ENCODE measurements at places on chromosomes 7 and 10. TPM values are rescaled to one million over a fixed set of nuclear protein-coding genes. Genes with fewer than 3 reads are reported as not detected.
A peak's percentile ranks its signal among the peaks of the same experiment; 100 is the strongest.

- DNase-seq = no peak
These were observed 151.2 kb downstream of the CFTR start for GRCh38 chr7:117630907-117631564.

The SCD gene
- polyA plus RNA-seq = 43.6 TPM

DNA sequence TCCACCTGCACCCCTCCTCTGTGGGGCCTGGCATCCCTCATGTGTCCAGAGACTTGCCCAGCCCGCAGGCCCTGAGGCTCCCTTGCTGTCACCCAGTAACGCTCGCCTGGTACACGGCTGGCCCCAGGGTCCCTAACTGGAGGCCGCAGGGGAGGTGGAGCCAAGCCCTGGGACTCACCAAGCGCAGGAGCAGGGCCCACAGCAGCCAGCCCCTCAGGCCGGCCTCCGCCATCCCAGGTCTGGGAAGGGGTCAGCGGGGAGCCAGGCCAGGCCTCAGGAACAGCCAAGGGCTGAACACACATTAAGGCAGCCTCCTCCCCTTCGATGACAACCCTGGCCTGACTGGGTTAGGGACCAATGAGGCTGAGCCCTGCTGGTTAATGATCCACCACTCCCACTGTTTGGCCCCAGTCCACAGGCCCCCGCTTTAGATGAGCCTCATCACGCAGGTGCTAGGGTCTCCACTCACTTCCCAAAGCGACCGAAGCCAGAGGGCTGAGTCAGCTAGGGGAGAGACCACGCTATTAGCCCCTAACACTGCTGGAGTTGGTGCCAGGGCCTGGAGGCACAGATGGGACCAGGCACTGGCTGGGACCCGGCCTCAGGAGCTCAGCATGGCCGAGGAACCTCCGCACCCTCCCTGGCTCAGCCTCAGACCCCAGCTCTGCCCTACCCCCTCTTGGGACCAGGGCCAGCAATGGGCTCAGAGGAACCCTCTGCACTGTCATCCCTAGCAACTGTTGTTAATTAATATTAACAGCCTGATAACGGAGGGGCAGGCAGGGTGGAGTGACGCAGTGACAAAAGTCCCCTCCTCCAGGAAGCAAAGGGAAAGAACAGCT, at the start of gene NPC1L1:
Gene NPC1L1 (minus strand): TSS at position 303 of the 842 bp plus-strand sequence. CDS start 71 bp downstream, at position 232.
- no peak for DNase-seq

DNA sequence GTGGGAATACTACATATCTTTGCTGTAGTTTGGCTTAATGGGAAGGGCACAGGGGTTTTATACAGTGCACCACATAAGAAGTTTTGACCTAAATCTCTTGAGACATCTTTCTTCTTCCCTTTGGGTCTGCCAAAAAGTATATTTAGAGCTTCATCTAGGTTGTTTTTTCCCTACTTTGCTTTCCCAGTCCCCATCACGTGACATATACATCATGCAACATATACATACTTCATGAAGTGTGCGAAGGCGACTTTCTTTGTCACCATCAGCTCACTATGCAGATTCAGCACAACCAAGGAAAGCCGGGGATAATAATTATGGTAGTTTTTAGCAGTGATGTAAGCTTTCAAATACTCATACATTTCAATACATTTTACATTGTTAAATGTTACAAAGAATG, 177.1 kb upstream of the PPP1R3A start:
- no peak for DNase-seq

The UPK3BL2 gene
- polyA plus RNA-seq = 4.8 TPM

- no peak for DNase-seq
These were observed 90.1 kb upstream of the PIK3CG start for GRCh38 chr7:106774768-106775551.

The TAS2R41 gene
- polyA plus RNA-seq = not detected

The EXOC6 gene
- 21.6 TPM for polyA plus RNA-seq

DNA sequence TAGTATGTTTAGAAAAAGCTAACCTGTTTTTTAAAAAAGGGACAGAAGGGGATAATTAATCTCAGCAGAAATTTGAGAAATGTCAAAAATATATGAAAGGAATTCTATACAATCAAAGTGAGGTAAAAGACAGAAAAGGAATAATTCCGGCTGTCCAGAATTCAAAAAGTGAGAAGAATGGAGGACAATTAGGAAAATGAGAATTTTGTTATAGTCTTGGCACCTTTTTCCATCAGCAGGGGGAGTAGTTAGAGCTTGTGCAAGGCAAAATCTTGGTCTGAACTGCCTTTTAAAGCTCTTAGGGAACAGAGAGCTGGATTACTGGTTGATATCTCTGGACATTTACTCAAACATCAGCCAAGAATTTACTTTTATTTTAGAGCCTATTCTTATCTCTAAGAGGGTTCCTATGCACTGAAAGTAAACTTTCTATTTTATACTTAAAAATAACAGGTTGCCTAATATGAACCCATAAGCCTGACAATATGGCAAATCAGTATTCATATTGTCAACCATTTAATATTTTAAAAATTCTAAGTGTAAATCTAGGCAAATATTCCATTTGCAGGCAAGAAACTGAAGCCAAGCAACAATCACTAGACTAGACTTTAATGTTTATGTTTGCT, 185.6 kb downstream of the ANK3 start:
- DNase-seq = peak; percentile 18

GRCh38 chr10:86876748-86877147, 80.7 kb downstream of the MMRN2 start:
- no peak for DNase-seq

The SEMA3D gene
- 43.5 TPM for polyA plus RNA-seq

GRCh38 chr7:30922596-30922995, 10.9 kb downstream of the AQP1 start:
- DNase-seq = no peak

The FEZF1 gene
- polyA plus RNA-seq = not detected

- no peak for DNase-seq
These were observed 392.6 kb downstream of the POM121L12 start for GRCh38 chr7:53428045-53428444.

GRCh38 chr7:48041653-48041970, 6.3 kb downstream of the C7orf57 start:
- DNase-seq = no peak

The TMEM270 gene
- polyA plus RNA-seq = not detected

DNA sequence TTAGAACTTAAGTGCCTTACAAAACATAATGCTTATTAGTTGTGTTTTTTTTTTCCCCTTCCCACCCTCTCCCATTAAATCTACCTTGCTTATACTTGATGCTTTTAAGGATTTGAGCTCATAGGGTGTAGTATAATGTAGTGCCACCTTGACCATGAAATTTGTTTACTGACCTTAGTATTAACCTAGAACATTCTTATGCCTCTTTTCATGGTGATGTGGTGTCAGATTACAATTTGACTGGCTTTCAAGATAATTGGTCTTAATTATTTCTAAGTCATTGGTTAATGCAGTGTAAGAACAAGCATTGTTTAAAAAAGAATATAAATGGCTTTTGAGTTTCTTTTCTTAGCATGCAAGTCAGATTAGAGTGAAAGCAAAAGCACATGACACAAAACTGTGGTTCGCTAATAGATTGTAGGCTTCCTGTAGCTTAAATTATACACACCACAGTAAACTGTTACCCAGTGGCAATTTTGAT, 61.8 kb downstream of the ADD3 start:
- no peak for DNase-seq

The PAOX gene
- polyA plus RNA-seq = 7.6 TPM

DNA sequence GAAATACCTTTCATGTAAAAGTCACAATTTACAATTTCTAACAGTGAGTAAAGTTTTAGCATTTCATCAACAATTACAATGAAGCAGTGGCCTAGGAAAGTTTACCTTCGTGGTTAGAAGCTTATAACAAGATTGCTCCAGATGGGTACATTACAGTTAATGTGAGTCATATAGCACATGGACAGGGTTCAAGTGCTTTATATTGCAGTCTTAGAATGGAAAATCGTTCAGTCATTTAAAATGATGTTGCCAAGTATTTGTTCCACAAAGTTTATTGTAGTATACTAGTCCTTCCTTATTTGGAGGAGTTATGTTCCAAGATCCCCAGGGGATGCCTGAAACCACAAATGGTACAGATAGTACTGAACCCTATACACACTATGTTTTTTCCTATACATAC, 174.6 kb upstream of the TARP start:
- no peak for DNase-seq

DNA sequence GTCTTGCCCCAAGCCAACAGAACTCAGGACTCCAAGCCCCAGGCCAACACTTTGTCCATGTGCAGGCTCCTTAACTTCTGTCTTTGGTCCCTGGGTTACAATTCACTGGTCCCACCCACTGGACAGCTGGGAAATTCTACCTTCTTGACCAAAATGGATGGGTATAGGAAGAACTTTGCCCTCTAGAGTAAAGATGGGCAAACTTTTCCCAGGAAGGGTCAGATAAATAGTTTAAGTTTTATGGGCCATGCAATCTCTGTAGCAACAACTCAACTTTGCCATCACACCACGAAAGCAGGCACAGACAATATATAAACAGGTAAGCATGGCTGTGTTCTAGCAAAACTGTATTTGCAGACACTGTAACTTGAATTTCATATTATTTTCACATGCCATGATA, 147.1 kb downstream of the PLXNA4 start:
- DNase-seq = no peak

GRCh38 chr7:55309040-55309991, 55.8 kb upstream of the LANCL2 start:
- no peak for DNase-seq

GRCh38 chr10:95444792-95445191, 116.4 kb downstream of the SORBS1 start:
- DNase-seq = no peak

The INPP5A gene
- polyA plus RNA-seq = 32.2 TPM

DNA sequence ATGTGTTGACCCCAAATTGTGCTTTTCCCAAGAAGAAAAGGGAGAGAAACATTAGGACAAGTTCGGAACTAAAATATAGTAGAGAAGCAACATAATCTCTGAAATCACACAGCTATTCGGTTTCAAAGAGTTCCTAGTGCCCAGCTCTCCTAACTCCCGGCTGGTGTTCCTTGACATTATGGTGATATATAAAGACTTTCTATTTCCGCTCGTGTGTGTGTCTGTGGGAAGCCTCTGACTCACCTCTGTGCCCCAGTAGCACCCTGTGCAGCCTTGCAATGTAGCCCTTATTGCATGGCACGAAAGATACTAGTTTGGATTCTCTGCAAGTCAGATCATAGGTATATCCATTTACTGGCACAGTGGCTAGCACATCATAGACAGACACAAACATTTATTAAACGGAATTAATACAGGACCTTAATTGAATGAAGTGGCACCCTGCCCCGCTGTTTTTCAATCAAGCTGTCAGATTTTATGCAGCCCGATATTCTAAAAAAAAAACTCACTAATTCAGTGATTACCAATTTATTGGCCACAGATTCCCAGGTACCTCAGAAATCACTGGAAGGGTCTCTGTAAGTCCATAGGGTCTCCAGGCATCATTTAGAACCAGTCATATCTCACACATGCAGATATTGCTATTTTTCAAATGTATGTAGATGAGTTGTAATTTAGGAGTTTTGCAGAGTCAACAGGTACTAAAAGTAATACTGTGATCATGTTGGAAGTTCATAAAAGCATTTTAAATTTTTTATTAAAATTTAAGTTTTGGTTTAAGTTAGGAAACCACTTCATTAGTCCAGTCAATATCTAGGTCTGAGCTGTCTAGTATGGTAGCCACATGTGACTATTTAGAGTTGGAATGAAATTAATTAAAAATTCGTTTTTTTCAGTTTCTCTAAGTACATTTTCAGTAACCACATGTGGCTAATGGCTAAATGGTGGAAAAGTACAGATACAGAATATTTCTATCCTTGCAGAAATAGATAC, 43.3 kb downstream of the SFTPD start:
- no peak for DNase-seq

The FOXP2 gene
- 7.9 TPM for polyA plus RNA-seq

DNA sequence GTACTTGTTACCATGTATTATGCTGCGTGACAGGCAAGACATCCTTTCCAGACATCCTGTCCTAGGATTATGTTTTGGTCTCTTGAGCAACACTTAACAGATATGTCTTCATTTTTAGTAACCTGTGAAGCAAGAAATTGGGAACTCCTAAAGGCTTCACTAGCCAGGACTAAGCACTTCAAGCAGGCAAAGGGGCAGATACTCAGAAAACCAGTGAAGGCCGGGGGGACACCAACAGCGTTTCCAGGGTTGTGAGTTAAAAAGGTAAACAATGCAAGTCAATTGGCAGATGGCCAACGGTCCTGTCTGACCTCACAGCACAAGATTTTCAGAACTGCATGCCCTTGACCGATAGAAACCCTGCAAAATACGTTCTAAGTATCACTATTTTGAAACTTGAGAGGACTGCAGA, 77.6 kb upstream of the SFMBT2 start:
- no peak for DNase-seq

GRCh38 chr7:25288556-25289307, 60.4 kb upstream of the NPVF start:
- DNase-seq = no peak

- DNase-seq = no peak
These were observed 120.6 kb upstream of the FRMD4A start for GRCh38 chr10:14451341-14451740.

The ARMC3 gene
- polyA plus RNA-seq = 16.7 TPM

GRCh38 chr7:134919240-134919641, 67.1 kb upstream of the AGBL3 start:
- DNase-seq = no peak

GRCh38 chr7:31493714-31494181, 20.1 kb upstream of the ITPRID1 start:
- DNase-seq = no peak

DNA sequence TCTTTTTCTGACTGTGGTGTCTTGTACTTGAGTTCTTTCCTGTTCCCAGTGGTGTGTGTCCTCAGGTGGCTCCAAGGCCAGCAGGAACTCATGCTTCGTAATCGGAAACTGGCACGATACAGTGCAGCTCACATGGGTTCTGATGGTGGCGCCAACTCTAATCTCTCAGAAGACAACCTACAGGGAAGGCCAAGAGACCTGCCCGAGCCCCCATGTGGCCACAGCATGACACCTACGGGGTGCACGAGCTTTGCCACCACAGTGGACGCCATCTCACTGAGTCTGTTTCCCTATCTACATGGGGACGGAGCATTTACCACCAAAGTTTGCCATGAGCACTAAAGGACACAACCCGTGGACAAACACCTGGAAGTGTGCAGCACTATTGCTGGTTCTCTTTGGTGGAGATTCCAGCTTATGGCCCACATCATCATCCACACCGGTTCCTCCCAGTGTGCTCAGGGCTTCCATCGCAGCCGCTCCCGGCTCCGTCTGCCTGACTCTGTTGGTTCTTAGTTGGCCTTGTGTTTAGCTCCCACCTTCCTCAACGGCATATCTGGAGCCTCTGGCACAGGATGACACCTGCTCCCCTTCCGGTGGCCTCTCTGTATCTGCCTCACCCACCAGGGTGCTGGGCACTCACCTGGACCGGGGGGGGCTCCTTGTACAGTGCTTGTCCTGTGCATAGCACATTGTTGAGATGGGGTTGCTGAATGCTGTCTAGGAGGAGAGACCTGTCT, 586.6 kb upstream of the MKI67 start:
- DNase-seq = no peak

The VGF gene
- polyA plus RNA-seq = 0.29 TPM

All from right renal pelvis (tissue), 4 donors.